GM06990 (cell line): ENCODE measurements at places on chromosomes 6 and 20.

- DNase-seq: no peak
Measured at GRCh38 chr20:23036371-23036770, 1.3 kb downstream of the SSTR4 start.

DNA sequence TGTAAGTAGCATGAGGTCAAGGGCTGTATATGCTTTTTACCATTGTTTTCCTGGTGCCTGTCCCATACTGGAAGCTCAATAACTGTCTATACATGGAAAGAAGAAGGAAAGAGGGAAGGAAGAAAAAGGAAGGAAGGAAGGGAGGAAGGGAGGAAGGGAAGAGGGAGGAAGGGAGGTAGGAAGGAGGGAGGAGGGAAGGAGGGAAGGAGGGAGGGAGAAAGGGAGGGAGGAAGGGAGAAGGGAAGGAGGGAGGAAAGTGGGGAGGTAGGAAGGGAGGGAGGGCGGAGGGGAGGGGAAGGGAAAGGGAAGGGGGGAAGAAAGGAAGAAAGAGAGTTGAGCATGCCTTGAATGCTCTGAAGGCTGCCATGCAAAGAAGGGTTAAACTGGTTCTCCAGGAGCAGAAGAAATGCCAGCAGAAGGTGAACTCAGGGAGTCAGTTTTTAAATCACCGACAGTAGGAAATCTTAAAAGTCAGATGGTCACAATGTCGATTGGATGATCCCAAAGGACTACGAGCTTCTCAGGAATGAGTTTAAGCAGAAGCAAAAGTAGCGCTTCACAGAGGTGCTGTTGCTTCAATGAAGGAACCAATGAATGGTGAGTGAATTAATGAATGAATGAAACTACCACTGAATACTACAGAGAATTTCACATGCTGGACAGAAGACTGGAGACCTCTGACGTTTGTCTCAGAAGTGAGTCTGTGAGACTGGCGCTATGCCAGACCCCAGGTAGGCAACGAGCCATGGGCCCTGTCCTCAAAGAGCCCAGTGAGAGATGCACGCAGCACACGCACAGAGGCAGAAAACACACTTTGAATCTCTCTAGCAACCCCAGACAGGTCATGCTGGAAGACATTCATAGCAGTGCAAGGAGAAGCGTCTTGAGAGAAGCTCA, 117.6 kb downstream of the MRPL14 start:
- no peak for DNase-seq

DNA sequence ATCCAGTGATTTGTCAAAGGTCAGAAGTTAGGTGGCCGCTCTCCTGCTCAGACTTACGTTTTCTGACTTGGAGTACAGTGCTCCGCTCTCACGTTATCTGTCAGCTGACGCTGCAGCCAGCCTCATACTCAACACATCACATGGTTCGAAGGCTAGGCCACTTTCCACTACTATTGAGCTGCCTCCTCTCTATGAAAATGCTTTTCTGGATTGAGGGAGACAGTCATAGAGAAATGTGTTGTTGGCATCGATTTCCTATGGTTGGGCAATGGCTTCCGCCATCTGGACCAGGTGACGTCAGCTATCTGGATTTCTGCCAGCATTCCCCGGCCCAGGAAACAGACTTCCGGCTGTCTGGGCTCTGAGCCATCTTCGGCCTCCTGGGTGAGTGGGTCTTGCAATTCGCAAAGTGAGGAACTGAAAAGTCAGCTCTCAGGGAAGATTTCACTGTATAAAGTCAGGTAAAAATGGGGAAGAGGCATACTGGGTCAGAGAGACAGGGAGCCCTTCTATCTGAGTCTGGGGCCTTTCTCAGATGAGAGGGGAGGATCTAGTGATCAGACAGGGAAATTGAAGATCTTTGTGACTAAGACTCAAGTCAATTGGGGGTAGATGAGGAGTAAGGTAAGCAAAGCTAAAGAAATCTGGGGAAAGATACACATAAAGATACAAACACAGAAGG, 37.5 kb upstream of the IER3 start:
- peak; percentile 70 for DNase-seq

DNA sequence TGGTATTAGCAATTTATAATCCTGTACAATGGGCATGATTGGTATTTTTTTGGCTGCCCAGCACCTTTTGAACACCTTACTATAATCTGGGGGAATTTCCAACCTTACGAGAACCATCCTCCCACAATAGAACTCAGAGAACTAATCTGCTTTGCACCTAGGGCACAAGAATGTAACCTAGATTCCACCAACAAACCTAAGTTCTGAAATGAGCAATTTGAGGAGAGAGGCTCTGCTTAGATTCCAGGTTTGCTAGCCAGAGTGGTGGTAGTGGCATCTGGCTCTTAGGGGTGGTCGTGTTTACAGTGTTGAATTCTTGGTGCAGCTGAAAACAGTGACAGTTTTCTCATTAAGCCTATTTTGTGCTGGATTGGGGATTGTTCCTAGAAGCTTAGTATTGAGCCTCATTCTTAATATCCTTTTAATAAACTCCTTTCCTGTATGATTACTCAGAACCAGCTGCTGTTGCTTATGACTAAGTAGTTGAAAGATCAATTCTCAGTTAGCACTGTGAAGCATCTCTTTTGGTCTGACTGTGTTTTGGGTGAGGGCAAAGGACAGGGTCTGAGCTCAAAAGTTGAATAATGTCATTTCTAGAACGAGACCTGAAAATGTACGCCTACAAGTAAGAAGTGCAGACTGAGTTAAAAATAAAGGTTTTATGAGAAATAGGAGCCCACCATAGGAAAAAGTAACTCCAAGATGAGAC, 385.6 kb downstream of the CDKAL1 start:
- DNase-seq: peak; percentile 66
